ENCODE measurements at places on chromosomes 2 and 18.

GRCh38 chr2:188349019-188349418 is 57.3 kb downstream of the GULP1 start:
- no peak for DNase-seq

GRCh38 chr2:188909036-188909435 is 65.1 kb upstream of the COL3A1 start:
- no peak for DNase-seq

DNA sequence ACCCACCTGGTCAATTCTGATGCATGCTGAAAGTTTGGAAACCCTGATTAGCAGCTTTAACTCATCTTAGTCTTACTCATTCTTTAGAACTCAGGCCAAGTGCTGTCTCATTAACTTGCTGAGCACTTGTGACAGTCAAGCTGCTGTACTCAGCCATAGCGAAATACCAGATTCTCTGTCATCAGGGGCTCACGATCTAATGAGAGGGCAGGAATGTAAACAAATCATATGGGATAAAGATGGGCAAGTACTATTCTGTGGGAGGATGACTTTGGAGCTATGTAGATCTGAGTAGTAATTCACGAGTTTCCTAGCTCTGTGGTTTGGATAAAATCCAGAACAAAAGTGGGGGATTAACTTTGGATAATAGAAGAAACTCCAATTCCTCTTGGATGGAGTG is 376.6 kb downstream of the HRH4 start:
- no peak for DNase-seq

GRCh38 chr2:207040696-207041095 is 101.4 kb downstream of the CPO start:
- DNase-seq, result no peak

- DNase-seq, result no peak
These were observed 22.4 kb downstream of the HEATR5B start for GRCh38 chr2:37061776-37062175.

- no peak for DNase-seq
These were observed 212.1 kb downstream of the CDH2 start for GRCh38 chr18:27964811-27965210.

GRCh38 chr2:163157411-163157810 is 318.8 kb upstream of the KCNH7 start:
- no peak for DNase-seq

GRCh38 chr2:135913727-135914365 is 37.6 kb upstream of the MCM6 start:
- no peak for DNase-seq

GRCh38 chr2:37780387-37780676 is 108.9 kb upstream of the CDC42EP3 start:
- DNase-seq, result no peak

- DNase-seq, result no peak
These were observed 52.6 kb upstream of the CPO start for GRCh38 chr2:206886696-206887095.

DNA sequence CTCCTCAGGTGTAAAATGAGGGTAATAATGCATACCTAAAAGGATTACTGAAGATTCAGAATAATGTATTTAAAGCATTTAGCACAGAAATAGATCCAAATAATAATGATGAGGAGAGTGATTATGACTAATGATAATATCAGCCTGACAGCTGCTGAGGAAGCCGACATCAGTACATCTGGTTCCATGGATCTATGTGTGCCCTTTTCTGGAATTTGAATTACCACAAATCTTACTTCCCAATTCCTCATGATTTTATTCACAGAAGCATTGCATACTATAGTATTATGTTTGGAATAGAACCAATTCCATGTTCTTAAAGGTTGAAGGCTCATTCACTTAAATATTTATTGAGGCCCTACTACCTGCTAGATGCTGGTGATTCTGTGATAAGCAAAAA is 248.9 kb upstream of the THUMPD2 start:
- DNase-seq, result no peak

DNA sequence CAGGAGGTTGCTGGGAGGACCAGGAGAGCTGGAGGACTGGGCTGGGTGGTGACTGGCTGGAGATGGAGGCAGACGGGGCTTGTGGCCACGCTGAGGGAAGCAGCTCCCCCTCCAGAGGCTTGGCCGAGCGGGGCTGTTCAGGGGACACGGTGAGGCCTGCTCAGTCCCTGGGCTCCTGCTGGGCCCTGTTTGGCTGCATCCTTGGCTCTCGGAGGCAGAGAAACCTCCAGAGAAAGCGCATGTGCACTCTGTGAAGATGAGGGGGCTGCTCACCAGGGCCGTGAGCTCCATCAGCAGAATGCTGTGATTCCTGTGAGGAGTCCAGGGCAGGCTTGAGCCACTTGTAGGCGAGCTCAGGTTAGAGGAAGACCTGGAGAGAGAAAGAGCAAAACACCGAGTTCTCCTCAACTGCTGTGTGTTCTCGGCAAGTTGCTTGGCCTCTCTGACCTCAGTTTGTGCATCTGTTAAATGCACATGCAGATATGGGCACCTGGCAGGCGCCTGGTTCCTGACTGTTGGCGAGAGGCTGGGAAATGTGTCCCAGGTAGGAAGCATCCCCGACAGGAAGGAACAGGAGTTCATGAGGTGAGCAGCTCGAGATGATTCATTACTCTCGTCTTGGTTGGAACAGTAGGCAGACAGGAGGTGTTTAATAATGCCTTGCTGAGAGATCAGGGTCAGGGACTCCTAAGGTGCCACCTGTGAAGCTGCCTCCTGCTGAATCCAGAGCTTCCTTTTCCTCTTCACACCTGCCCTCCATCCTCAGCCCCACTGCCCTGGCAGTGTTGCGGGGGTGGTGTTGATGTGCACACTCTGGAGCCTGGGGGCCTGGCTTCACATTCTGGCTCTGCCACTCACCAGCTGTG is 941 bp downstream of the ZAP70 start:
- DNase-seq, result no peak

GRCh38 chr2:199798831-199799580 is 52.0 kb downstream of the FTCDNL1 start:
- DNase-seq, result no peak

DNA sequence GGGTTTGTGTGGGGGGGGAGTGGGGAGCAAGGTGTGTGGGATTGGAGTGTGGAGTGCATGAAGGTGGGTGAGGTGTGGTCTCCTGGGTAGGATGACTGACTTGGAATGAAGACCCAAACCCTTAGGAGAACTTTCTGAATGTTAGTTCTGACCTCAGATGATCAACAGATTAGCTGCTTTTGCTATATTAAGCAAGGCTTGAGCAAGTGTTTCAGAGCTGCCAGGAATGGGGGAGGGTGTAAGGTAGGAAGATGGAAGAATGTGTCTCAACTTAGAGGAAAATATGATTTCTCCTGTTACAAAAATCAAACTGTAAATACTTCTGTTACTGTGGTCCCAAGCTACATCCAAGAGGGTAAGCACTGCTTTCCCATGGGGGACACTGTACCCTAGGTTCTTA is 273.6 kb downstream of the TGIF1 start:
- no peak for DNase-seq

GRCh38 chr2:24404491-24404921 is 44.2 kb upstream of the ITSN2 start:
- no peak for DNase-seq

- DNase-seq, result no peak
These were observed 83.1 kb downstream of the FAM210A start for GRCh38 chr18:13643261-13643751.

DNA sequence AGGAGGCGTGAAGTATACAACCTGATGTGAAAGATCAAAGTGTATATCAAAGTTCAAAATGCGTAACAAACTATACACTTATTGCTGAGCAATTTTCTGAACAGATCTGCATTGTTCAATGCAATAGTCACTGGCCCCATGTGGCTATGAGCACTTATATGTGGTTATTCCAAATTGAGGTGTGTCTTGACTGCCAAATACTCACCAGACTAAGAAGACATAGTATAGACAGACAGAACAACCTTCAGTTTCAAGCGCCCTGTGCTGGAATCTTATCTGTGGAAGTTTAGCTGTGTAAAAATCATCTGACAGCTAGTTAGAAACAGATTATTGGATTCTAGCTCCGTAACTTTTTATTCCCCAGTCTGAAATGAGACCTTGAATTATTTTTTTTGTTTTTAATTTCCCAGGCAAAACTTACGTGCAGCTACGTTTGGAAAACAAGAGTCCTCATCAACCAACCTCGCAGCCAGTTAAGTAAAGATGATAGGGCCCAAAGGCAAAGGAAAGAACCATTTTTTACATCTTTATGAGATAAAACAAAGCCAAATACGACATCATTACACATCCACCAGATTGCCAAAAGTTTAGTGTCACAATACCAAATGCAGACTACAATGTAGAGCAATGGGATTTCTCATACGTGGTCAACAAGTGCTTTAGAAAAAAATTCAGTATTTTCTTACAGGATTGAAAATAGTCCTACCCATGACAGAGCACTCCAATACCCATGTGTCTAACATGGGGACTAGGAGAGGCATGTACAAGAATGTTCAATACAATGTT is 37.2 kb downstream of the MBOAT2 start:
- no peak for DNase-seq

- DNase-seq, result no peak
These were observed 136.6 kb upstream of the ITGB6 start for GRCh38 chr2:160336635-160337034.

- DNase-seq, result no peak
These were observed 8.7 kb downstream of the CHMP1B start for GRCh38 chr18:11859903-11860407.

GRCh38 chr2:28035816-28036215 is 145.3 kb downstream of the BABAM2 start:
- no peak for DNase-seq

DNA sequence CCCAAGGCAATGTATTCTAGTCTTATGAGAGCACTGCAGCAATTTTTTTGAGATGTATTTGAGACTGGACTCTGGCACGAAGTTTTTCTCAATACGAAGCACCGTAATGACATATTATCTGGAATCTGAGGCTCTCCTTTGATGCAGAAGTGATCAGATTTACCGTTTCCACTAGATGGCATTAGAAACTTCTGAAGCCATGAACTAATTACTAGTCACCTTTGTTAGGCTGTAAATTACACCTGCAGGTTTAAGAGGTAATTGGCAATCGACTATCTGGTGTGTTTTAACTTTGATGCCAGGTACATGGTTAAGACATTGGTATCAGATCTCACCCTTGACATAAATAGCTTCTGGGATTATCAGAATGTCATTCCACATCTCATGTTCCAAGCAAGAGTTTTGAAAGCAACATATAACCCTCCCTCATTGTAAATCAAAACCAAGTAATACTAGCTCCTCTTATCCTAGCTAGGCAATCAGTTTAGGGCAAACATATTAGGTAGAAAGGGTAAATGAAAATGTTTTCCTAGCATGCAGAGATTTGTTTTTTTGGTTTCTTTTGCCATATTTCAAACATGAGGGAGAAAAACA is 254.6 kb upstream of the SPRED2 start:
- no peak for DNase-seq

DNA sequence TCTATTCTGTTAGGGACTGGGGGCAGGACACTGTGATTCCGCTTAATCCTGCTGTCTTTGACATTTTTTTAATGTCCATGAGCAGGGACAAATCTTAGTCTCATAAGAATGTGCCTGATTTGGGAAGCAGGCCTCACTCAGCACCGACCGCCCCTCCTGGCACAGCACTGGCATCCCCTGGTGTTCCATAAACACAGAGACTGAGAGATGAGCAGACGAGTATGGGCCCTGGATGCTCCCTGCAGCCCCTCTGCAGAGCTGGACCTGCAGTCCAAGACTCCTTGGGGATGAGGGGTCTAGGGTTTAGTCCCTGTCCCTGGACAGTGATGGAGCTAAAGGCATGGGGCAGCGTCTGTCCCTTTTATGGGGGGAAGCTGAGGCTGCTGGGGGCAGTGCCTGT is 81.6 kb downstream of the NDUFA10 start:
- DNase-seq, result no peak

- DNase-seq, result no peak
These were observed 740.9 kb upstream of the CRIM1 start for GRCh38 chr2:35614640-35615039.

Data from mesothelial cell of epicardium (in vitro differentiated cells).